ENCODE measurements at places on chromosomes 2 and 18. TPM values are rescaled to one million over a fixed set of nuclear protein-coding genes. Genes with fewer than 3 reads are reported as not detected.

GRCh38 chr18:13051159-13051558 is 60.0 kb downstream of the CEP192 start:
- peaks cover 7% of the 10 kb centered on the region for H3K36me3 ChIP-seq
- H3K4me1 ChIP-seq = no peaks in the 10 kb centered on the region
- H3K27ac ChIP-seq = no peak overlapping the region
- no peak for DNase-seq
- no peaks in the 10 kb centered on the region for H3K27me3 ChIP-seq

DNA sequence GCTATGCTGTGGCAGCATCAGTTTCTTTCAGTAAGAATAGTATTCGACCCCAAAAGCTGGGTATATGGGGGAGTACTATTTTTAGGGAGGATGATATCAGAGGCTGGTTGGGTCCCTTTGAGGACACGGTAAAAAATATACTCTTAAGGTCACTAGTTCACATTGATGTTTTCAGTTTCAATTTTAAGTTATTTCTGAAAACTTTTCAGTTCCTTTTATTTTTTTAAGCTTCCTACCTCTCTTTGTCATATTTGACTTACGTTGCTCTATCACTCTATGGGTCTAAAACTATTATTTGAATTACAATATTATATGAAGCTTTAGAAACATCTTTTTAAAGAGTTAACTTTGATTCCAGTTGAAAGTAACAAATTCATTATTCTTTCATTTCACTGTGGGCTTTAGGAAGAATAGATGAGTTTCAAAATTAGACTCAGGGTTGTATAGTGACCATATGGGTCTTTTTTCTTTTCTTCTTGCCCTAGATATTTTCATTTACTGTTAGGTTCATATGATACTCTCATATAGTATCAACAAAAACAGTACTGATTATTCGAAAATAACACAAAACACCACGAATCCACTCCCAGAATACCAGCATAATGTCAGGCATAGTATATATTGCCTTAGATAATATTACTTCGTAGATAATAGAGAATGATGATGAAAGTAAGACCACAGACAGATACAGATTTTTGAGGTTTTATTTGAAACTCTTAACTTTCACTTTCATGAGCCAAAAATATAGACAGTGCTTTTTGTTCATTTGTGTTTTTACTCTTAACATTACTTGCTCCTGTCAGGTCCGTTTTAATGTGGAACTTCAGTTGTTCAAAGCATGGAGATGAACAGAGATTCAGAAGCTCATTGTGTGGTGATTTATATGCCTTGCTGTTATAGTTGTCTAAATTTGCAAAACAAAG is 9.8 kb downstream of the RMDN2 start:
- no peaks in the 10 kb centered on the region for H3K36me3 ChIP-seq
- H3K27ac ChIP-seq = no peak overlapping the region
- no peaks in the 10 kb centered on the region for H3K27me3 ChIP-seq

DNA sequence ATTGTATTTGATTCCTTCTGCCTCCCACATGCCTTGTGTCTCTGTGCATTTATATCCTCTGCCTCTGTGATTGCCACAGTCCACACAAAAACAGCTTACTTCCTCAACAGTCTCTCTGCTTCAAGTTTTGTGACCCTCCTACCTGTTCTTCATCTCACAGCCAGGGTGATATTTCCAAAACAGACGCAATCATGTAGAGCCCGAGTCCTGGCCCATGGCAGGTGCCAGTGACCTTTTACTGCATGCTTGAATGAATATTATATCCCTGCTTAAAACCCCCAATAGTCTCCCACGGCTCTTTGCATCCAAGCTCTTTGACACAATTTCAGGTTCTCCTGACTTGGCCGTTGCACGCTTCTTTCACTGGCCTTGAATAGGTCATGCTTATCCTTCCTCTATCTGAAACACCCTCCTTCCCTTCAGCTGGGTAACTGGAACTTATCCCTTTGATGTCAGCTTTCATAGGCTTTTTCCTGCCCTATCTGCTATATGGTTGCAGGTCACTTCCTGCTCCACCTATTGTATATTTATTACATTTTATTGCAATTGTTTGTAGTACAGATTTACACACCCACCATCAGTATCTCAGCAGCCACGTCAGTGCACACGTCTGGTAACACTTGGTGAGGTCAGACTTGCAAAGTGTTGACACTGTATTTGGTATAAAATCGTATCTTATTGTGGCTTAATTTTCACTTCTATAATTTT is 29.7 kb upstream of the IL1B start:
- no peaks in the 10 kb centered on the region for H3K4me1 ChIP-seq
- H3K4me3 ChIP-seq = no peak overlapping the region
- no peaks in the 10 kb centered on the region for H3K36me3 ChIP-seq
- no peak for DNase-seq

DNA sequence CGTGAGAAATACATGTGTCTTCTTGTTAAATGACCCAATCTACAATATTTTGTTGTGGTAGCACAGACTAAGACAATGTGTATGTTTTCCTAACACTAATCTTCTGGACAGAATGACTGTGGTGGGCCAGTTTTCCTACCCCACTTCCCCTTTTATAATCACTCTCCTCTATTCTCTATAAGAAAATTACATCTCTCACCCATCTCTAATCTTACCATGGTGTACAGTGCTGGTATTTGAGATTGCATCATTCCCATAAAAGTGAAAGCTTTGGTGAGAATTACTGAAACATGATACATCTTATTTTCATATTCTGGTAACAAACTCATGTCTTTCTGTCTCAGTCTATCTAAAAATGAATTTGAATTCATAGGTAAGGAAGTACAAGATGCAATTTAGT is 40.5 kb downstream of the CAVIN2 start:
- H3K36me3 ChIP-seq = no peaks in the 10 kb centered on the region
- no peak overlapping the region for H3K4me3 ChIP-seq
- no peaks in the 10 kb centered on the region for H3K27me3 ChIP-seq
- DNase-seq = no peak
- no peak overlapping the region for H3K27ac ChIP-seq
- H3K4me1 ChIP-seq = no peaks in the 10 kb centered on the region

DNA sequence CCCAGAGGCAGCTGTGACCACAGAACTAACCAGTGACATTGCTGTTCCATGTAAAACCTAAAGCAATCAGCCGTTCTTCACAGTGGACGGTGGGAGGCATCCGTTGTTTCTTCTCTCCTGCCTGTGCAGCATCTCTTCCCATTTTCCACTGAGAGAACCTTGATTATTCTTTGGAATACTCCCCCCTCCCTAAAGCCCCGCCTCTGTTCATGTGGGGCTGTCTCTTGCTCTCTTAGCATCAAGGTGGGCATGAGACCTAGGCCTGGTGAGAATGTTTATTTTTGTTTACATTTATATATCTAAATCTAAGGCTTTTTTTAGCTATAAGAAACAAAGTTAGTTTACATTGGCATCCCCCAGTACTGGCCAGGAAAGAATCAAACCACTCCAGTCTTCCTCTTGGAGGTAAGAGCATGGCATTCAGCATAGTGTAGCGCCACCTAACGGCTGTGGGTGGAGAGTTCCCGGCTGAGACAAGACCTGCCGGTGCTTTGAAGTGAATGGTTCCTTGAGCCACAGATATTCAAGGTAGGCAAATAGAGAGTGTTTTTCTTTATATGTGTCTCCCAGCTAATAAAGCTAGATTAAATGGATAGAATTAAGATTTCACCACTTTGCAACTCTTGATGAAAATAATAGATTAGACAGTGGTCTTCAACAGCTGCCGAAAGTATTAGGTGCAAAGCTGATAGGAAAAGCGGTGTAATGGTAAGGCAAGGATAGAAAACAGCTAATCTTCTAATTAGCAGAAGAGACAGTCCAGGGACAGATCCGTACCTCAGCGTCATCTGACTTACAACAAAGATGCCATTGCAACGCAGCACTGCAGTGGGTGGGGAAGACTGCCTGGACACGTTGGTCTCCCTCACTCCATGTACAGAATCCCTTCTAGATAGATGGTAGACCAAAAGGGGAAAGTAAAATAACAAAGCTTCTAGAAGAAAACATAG is 219.6 kb upstream of the RAB12 start:
- H3K4me3 ChIP-seq = no peak overlapping the region
- H3K27ac ChIP-seq = no peak overlapping the region
- H3K4me1 ChIP-seq = no peaks in the 10 kb centered on the region
- no peaks in the 10 kb centered on the region for H3K36me3 ChIP-seq

- H3K27ac ChIP-seq = no peak overlapping the region
- H3K4me3 ChIP-seq = no peak overlapping the region
- H3K27me3 ChIP-seq = no peaks in the 10 kb centered on the region
- H3K4me1 ChIP-seq = no peaks in the 10 kb centered on the region
- H3K36me3 ChIP-seq = no peaks in the 10 kb centered on the region
- no peak for DNase-seq
Measured at GRCh38 chr2:145100301-145100700, 580.4 kb upstream of the ZEB2 start.

Gene NEURL3
- total RNA-seq = 6.1 TPM

Gene LIPG
- total RNA-seq = 0.16 TPM

DNA sequence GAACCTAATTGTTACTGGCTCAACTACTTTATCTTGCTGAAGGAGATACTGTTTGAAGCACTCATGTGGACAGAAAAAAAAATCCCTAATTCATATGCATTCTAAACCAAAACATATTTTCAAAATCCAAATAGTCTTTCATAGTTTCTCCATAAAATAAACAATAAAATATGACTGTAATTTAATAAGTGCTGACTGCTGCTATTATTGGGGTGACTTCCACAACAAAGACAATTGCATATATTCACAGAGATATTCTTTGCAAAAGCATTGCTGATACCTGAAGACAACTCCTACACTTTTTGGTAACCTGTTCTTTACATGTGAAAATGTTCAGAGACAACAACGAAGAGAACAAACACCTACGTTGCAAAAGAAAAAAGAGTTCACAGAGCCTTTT is 73.1 kb upstream of the RPE start:
- DNase-seq = no peak
- no peak overlapping the region for H3K4me3 ChIP-seq
- H3K27me3 ChIP-seq = no peaks in the 10 kb centered on the region

GRCh38 chr2:7694076-7694985 is 777.1 kb downstream of the RNF144A start:
- no peaks in the 10 kb centered on the region for H3K4me1 ChIP-seq
- H3K27ac ChIP-seq = no peak overlapping the region
- H3K4me3 ChIP-seq = no peak overlapping the region
- no peak for DNase-seq
- no peaks in the 10 kb centered on the region for H3K27me3 ChIP-seq

Gene MORN2
- 14.1 TPM for total RNA-seq

GRCh38 chr2:23824777-23825212 is 102.1 kb downstream of the ATAD2B start:
- DNase-seq = no peak
- no peaks in the 10 kb centered on the region for H3K27me3 ChIP-seq
- no peak overlapping the region for H3K4me3 ChIP-seq
- no peaks in the 10 kb centered on the region for H3K4me1 ChIP-seq
- no peak overlapping the region for H3K27ac ChIP-seq
- peaks cover 5% of the 10 kb centered on the region for H3K36me3 ChIP-seq

Gene SLC19A3
- total RNA-seq = 46.9 TPM

DNA sequence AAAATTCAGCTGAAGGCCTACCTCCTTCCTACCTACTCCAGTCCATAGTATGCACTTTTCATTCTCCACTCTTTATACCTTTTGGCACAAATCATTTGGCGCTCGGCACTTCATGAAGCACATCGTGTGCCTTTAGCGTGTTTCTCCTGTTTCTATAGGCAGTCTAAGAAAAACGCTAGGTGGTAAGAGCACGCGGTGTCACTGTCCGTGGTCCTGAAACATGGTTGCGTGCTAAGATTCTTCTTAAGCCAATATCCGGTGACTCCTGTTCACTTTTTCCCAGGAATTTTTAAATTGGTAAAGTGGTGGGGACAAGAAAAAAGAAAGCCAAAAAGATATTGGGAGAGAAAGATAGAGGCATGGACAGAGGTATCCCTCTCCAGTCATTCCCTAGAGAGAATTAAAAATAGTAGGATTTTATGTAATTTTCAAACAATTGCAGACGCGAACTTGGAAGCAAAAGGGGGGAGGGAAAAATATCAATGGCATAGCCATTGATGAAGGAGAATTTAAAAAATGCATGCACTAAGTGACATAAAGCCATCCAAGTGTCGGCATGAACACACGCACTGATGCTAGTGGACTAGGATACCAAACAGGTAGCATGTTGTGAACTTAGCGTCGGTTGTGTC is 1.4 kb upstream of the CTNNA2 start:
- H3K4me1 ChIP-seq = no peaks in the 10 kb centered on the region
- peaks cover 41% of the 10 kb centered on the region for H3K27me3 ChIP-seq
- no peak for DNase-seq
- H3K27ac ChIP-seq = no peak overlapping the region
- H3K36me3 ChIP-seq = no peaks in the 10 kb centered on the region

DNA sequence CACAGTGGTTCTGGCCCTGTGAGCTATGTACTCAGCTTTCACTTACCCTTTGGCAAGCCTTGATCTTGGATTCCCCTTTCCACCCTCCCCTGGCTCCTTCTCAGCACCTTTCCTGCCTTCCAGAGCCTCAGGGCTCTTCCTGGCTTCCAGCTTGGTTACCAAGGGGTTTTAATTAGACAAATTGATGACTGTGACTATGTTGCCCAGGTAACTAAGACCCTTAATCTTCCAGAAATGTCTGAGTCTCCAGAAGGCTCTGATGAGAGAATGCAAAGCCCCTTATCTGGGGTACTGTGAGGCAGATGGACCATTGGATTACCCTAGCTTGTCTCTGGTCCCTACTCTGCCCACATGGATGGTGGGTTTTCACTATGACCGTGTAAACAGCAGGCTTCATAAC is 174.2 kb downstream of the LOXHD1 start:
- no peak overlapping the region for H3K27ac ChIP-seq
- no peak overlapping the region for H3K4me3 ChIP-seq
- H3K4me1 ChIP-seq = no peaks in the 10 kb centered on the region
- no peaks in the 10 kb centered on the region for H3K36me3 ChIP-seq
- no peaks in the 10 kb centered on the region for H3K27me3 ChIP-seq

GRCh38 chr18:48336332-48336731 is 72.9 kb downstream of the ZBTB7C start:
- H3K4me3 ChIP-seq = no peak overlapping the region
- H3K27me3 ChIP-seq = no peaks in the 10 kb centered on the region
- no peaks in the 10 kb centered on the region for H3K36me3 ChIP-seq
- peaks cover 7% of the 10 kb centered on the region for H3K4me1 ChIP-seq

Gene EHBP1
- total RNA-seq = 87.2 TPM

DNA sequence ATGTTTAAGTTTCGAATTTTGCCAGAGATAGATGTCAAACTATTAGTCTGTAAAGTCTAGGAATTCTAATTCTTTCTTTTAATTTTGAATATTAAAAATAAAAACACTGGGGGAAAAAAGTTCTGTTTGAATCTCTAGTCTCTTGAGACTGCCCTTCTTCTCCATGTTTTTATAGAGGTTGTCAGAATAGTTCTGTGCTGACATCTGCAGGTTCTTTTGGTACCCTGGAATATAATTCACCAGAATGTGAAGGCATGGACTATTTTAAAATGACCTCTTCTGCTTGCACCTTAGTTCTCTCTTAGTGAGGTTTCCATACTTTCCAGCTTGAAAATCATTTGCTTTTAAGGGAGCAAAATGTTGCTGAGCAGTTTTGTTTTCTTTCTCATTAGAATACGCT is 121.0 kb upstream of the MSTN start:
- DNase-seq = no peak
- no peaks in the 10 kb centered on the region for H3K4me1 ChIP-seq
- H3K36me3 ChIP-seq = no peaks in the 10 kb centered on the region
- no peaks in the 10 kb centered on the region for H3K27me3 ChIP-seq
- no peak overlapping the region for H3K4me3 ChIP-seq

Gene PASK
- 6.6 TPM for total RNA-seq

All from breast epithelium (tissue), 4 donors.